ENCODE measurements at places on chromosomes 13 and 19.

DNA sequence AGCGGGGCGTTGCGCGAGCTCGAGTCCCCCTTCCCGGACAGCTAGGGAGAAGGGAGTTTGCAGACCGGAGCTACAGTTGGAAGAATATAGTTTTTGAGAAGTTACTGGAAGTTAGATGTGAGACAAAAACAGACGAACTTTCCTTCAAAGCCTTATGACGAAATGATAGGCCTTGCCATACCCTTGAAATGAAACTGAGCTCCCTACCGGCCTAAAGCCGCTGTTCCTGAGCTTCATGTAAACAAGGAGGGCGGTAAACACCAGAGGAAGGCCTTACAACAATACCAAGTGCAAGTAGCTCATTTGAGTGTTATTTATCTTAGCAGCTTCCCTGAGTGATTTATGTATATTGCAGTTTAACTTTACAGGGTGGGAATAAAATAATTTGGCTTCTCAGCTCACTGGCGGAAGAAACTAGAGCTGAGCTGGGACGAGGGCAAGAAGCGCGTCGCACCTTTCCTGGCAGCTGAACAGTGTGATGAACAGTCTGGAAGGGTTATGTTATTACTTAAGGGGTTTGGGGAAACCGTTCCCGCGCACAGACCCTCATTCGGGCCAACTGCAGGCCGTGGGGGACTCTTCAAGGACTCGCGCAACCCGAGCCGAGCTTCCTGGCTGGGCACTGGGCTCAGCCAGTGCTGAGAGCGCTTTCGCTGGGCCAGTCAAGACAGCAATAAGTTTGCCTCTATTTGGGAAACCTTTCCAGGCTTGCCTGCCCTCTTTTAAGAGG lies 111.2 kb downstream of the KCNRG start:
- DNase-seq, result no peak

GRCh38 chr19:5394551-5395505 lies 54.2 kb upstream of the PTPRS start:
- DNase-seq, result no peak

GRCh38 chr19:11421371-11422098 lies 2.4 kb upstream of the RGL3 start:
- DNase-seq, result no peak

- DNase-seq, result no peak
These were observed 2.0 kb upstream of the GATAD2A start for GRCh38 chr19:19403373-19403901.

GRCh38 chr19:31448221-31448657 lies 99.0 kb upstream of the TSHZ3 start:
- no peak for DNase-seq

- peak; percentile 17 for DNase-seq
These were observed 112.8 kb downstream of the NALCN start for GRCh38 chr13:101303521-101303920.

DNA sequence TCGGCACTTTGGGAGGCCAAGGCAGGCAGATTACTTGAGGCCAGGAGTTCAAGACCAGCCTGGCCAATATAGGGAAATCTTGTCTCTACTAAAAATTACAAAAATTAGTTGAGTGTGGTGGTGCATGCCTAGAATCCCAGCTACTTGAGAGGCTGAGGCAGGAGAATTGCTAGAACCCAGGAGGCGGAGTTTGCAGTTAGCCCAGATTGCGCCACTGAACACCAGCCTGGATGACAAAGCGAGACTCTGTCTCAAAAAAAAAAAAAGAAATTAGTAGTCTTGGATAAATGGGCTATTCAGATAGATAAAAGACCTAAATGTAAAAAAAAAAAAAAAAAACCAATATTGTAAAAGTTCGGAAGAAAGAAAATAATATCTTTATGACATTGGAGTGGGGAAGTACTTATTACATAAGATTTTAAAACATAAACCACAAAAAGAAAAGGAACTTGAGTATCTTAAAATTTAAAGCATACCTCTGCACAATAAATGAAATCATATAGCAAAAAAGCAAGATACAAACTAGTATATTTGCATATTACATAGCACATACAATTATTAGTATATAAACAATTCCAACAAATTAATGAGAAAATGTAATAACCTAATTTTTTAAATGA lies 26.7 kb upstream of the RNASEH2B start:
- no peak for DNase-seq

DNA sequence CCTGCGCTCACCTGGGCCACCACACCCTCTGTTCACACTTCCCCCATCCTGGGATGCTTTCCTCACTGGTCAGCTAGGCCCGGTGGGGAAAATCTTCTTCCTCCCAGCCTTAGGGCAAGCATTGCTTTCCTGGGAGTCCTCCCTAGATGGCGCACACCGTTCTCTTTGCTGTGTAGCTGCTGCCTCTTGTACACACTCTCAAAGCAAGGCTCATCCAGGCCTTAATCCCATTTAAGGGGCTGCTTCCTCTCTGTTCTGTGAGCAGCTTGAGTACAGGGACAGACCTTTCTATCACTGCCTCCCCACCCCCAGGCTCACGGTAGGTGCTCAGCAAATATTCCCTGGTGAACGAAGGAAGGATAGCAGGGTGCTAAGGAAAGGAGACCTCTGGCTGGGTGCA lies 11.1 kb downstream of the SLC7A10 start:
- DNase-seq, result no peak

- no peak for DNase-seq
These were observed 288.5 kb downstream of the NALCN start for GRCh38 chr13:101127741-101128353.

DNA sequence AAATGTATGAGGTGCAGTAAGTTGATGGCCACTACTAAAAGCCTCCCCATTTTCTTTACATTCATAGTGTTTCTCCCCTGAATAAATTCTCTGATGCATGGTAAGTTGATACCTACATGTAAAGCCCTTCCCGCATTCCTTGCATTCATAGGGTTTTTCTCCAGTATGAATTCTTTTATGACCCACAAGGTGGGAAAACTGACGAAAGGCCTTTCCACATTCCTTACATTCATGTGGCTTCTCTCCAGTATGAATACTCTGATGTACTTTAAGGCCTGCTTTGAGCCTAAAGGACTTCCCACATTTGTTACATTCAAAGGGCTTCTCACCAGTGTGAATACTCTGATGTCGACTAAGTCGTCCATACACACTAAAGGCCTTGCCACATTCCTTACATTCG lies 20.5 kb downstream of the ZNF607 start:
- no peak for DNase-seq

DNA sequence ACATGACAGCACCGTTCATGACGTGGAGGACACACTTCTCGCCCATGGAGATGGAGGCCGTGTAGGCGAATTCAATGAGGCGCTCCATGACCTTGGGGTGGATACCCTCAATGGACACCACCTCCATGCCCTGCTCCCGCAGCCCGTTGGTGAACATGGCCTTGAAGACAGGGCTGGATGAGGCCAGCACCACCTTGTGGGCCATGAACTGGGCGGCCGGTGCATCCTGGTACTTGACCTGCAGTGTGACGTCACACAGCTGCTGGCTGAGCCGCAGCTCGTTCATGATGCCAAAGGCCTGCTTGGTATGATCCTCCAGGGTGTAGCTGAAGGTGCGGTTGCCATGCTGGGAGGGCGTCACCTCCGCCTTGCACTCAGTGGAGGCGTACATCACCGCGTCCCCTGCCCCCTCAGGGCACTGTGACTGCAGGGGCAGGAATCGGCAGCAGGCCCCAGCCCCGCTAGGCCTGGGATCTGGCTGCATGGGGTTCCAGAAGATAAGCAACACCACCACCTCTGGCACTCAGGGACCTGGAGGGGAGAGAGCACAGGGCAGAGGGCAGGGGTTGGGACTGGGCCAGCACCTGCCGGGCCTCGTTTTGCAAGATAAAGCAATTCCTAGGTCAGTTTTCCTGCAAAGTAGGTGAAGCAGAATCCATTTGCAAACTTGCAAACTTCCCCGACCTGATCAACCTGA lies 3.5 kb downstream of the KEAP1 start:
- DNase-seq, result no peak

GRCh38 chr13:92074658-92075057 lies 676.2 kb downstream of the GPC5 start:
- DNase-seq, result no peak

DNA sequence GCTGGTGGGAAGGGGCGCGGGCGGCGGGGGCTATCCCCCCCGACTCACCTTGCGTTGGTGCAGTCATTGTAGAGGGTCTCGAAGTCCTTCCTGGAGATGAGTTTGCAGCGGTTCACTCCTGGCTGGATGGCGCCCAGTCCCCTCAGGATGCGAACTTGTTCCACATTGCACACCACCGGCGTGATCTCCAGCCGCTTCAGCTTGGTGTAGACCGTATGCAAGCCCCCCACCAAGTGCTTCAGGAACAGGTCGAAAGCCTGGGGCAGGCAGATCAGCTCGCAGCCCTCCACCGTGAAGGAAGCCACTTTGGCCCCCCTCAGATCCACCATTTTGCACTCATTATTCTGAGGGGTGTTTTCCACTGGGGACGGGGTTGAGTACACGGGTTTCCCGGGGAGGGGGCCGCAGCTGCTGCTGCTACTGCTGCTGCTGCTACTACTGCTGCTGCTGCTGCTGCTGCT lies 1.1 kb downstream of the DACH1 start:
- DNase-seq, result peak; percentile 38

DNA sequence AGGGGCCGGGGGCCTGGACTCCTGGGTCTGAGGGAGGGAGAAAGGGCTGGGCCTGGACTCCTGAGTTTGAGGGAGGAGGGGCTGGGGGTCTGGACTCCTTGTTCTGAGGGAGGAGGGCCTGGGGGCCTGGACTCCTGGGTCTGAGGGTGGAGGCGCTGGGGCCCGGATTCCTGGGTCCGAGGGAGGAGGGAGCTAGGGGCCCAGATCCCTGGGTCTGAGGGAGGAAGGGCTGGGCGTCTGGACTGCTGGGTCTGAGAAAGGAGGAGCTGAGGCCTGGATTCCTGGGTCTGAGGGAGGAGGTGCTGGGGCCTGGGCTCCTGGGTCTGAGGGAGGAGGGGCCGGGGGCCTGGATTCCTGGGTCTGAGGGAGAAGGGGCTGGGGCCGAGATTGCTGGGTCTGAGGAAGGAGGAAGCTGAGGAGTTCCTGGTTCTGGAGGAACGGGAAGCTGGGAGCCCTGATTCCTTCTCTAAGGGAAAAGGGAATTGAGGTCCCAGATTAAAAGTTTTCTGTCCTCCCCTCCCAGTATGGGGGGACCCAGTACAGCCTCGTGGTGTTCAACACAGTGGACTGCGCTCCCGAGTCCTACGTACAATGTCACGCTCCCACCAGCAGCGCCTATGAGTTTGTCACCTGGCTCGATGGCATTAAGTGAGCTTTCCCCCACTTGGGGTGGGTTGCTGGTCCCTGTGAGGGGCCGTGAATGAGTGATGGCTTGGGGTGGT lies 721 bp downstream of the MED25 start:
- DNase-seq, result no peak

DNA sequence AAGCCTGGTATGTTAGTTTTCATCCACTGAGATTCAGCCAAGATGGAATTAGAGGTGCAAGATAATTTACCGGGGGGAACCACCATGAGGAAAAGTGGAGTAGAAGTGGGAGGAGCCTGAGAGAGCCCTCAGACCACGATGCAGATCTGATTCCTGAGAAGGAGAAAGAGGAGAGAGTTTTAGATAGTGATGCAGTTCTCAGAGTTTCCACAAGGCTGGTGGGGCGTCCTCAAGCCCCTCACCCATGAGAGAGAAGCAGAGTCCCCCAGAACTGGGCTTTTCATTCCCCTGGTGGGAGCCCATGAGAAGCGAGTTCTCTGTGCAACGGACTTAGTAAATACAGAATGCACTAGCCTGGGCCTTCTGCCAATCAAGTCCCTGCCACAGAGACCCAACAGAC lies 18.1 kb downstream of the CEACAM5 start:
- DNase-seq, result no peak

GRCh38 chr13:66974174-66974573 lies 256.0 kb downstream of the PCDH9 start:
- DNase-seq, result no peak

DNA sequence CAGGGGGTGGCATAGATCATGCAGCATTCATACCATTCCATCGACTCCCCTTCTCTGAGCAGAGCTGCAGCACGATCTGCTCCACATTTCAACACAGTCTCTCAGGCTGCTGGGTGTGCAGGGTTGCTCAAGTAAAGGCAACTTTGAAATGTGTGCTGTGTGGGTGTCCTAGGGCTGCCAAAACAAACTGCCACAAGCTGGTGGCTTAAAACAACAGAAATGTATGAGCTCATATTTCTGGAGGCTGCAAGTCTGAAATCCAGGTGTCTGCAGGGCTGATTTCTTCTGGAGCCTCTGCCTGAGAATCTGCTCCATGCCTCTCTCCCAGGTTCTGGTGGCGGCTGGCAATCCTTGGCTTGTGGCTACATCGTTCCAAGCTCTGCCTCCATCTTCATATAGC lies 63.7 kb upstream of the WDFY2 start:
- no peak for DNase-seq

GRCh38 chr19:28393574-28394336 lies 819.2 kb downstream of the UQCRFS1 start:
- no peak for DNase-seq

- no peak for DNase-seq
These were observed 156.9 kb downstream of the UGGT2 start for GRCh38 chr13:95896301-95896700.

DNA sequence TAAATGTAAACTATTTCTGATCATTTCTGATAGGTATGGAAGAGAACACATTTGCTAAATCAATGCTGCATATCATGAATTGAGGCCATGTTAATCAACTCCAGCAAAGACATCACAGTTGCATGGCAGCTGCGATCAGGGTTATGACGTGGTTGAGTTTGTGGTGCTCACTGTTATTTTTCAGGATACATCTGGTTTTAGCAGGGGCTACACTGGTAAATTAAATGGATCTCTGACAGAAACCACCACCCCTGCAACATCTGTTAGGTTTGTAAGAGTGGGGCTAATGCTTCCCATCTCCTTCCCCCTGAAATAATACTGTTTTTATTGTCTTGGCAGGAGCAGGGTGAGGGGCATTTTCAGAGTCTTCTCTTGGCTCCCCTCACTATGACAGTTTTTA lies 444.4 kb upstream of the ZNF507 start:
- no peak for DNase-seq

DNA sequence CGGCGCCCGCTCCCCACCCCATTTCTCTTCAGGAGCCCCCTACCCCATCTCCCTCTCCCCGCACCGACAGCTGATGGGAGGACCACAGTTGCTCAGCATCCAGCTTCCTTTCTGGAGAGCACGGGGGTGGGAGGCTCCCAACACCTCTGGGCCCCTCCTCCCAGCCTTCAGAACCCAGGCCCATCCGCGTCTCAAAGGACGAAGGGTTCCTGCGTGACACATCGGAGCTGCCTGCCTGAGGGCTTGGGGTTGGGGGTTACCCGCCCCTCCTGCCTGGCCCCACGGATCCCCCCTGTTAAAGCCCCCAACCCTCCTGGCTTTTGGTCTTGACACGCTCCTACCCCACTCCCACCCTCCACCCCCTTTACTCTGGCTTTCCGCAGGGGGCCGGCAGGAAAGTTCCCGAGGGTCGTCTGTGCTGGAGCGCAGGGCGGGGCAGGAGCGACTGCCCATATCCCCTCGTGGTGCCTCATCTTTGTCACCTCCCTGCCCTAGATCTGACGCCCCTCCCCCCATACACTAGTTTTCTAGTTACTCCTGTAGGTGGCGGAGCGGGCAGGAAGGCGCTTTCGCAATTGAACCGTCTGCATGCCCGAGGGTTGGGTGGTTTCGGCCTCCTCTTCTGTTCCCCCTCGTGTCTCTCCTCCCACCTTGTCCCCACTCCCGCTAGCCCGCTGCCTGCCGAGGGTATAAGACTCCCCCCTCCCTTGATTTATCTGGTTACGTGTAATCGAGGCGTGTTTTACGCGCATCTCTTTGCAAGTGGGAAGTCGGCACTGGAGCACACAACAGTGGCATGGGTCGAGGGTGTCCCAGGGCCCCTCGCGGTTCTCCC lies 924 bp downstream of the TRAPPC5 start:
- DNase-seq, result peak; percentile 41
